ENCODE measurements at places on chromosomes 1 and 21.

- DNase-seq: no peak
These were observed 12.7 kb downstream of the ATF3 start for GRCh38 chr1:212621043-212621948.

DNA sequence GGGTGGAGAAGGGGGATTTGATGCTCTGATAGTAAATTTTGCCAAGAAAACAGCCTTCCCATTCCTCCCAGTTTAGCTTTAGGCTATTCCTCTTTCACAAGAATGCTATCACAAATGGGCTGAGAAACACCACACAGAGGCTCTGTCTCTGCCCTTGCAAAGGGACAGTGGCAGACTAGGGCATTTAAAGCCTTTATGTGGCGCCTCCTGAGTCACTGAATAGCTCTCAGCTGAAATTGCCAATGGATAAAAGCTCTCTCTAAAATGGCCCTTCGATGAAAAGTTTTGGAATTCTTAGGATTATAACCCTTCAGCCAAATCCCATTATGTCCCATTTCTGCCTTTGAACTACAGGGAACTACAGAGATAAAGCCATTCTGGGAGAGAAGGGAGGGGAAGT lies 1000.4 kb downstream of the ADGRL2 start:
- DNase-seq: no peak

- no peak for DNase-seq
These were observed 173.5 kb downstream of the GALNT2 start for GRCh38 chr1:230240446-230241086.

GRCh38 chr1:10679496-10680220 lies 116.8 kb downstream of the CASZ1 start:
- no peak for DNase-seq

DNA sequence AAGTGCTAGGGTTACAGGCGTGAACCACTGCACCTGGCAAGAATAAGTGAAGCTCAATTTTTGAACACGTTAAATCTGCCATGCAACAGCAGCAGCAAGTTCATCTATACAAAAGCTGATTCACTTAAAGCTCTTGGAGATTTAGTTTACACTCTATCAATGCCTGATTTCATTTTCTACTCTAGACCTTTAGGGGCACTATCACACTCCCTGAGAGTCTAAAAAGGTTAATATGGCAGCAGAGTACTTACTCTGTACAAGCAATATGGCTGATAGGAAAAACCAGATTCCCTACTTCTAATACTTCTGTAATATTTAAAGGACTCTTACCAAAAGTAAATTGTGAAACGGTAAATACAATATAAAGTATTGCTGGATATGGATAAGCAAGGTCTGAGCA lies 4.8 kb downstream of the RBM34 start:
- no peak for DNase-seq

GRCh38 chr21:38027901-38028498 lies 111.7 kb upstream of the KCNJ6 start:
- no peak for DNase-seq

DNA sequence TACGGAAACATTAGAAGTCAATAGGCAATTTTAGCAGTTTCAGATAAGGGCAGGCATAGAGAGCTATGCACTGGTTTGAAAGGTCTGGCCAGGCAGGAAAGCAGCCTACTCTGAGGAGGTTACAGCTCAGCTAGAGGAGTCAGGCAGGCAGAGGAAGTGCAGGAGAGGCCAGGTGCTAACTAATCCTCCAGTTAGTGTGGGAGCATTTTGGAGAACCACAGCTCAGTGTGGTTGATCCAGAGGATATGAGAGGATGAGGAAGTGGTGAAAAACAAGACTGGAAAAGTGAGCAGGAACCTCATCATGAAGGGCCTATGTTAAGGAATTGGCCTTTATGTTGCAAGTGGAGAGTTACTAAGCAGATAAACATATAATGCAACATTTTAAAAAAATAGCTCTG lies 282.4 kb upstream of the SGIP1 start:
- no peak for DNase-seq

GRCh38 chr1:214446772-214447556 lies 104.4 kb downstream of the PTPN14 start:
- DNase-seq: no peak

DNA sequence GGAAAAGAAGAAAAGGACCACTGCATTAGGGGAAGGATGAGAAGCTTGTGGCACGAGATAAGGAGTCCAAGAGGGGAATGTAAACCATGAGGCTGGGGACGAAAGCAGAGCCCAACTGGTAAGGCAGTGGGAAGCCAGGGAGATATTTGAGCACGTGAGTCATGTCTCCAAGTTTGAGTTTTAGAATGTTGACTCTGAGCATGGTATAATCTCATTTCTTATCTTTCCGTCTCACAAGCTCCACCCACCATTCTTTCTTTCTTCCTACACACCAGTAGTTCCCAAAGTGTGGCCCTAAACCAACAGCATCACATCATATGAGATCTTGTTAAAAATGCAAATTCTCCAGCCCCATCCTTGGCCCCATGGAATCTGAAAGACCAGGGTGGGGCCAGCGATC lies 145.3 kb downstream of the PLPP3 start:
- no peak for DNase-seq

All from T-helper 2 cell (primary cell).